ENCODE measurements at places on chromosomes 11 and 22. TPM values are rescaled to one million over a fixed set of nuclear protein-coding genes. Genes with fewer than 3 reads are reported as not detected.

Gene ACTN3
- total RNA-seq: not detected

Gene LRRC55
- not detected for total RNA-seq

Gene KDM4E
- total RNA-seq: not detected

Gene CYB5R2
- 11.9 TPM for total RNA-seq

Gene ACRV1
- not detected for total RNA-seq

Gene UBTFL1
- not detected for total RNA-seq

Gene TCIRG1
- 55.1 TPM for total RNA-seq

Gene OR5L1
- not detected for total RNA-seq

Gene UPK3A
- total RNA-seq: not detected

Gene CAPN5
- total RNA-seq: 17.4 TPM

Gene OR10A2
- total RNA-seq: not detected

Gene POU2AF1
- total RNA-seq: not detected

Gene PIK3IP1
- 22.3 TPM for total RNA-seq

Gene PKNOX2
- total RNA-seq: 53.4 TPM

Gene CYP2D6
- total RNA-seq: 0.82 TPM

Gene SMARCB1
- total RNA-seq: 115 TPM

Gene TST
- total RNA-seq: 32.2 TPM

Gene RELA
- 62.2 TPM for total RNA-seq

Gene MISFA
- total RNA-seq: 2.7 TPM

Gene FXYD6
- 8.1 TPM for total RNA-seq

Gene TRIM29
- 0.55 TPM for total RNA-seq

Gene POU2AF2
- not detected for total RNA-seq

Gene NPAS4
- total RNA-seq: 0.50 TPM

Gene OR52E8
- total RNA-seq: not detected

Gene MUC5B
- total RNA-seq: not detected

Gene MS4A3
- not detected for total RNA-seq

Gene PI4KA
- 35.9 TPM for total RNA-seq

Data from astrocyte (in vitro differentiated cells and primary cell).